Memory B cell (primary cell): ENCODE measurements at places on chromosomes 5 and 9.

- DNase-seq, result no peak
- H3K36me3 ChIP-seq, result no peaks in the 10 kb centered on the region
- H3K27me3 ChIP-seq, result peaks cover 2% of the 10 kb centered on the region
- no peak overlapping the region for H3K27ac ChIP-seq
- H3K4me1 ChIP-seq, result no peaks in the 10 kb centered on the region
These were observed 117.2 kb downstream of the SLC25A46 start for GRCh38 chr5:110855961-110856360.

- H3K36me3 ChIP-seq, result no peaks in the 10 kb centered on the region
- H3K27ac ChIP-seq, result no peak overlapping the region
- no peaks in the 10 kb centered on the region for H3K27me3 ChIP-seq
- H3K4me1 ChIP-seq, result no peaks in the 10 kb centered on the region
- H3K4me3 ChIP-seq, result no peak overlapping the region
These were observed 861.8 kb downstream of the TAF11L14 start for GRCh38 chr5:18496041-18496440.

GRCh38 chr5:178287791-178288105 lies 55.1 kb upstream of the PHYKPL start:
- peaks cover 25% of the 10 kb centered on the region for H3K27me3 ChIP-seq
- peaks cover 7% of the 10 kb centered on the region for H3K36me3 ChIP-seq
- H3K27ac ChIP-seq, result no peak overlapping the region
- no peak for DNase-seq

DNA sequence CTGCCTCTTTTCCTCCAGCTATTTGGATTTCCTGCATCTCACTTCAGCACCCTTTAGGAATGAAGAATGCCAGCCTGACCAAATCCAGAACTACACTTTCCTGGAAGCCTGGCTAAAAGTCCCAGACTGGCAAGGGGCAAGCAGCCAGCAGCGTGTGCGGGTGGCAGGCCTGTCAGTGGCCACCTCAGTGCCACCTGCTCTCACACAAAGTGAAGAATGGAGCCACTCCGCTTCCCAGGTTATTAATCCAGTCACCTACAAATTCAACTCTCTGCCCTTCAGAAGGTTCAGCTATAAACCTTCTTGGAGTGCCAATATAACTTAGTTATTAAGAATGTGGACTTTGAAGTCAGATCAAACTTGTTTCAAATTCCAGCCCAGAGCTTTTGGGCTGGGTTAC lies 6.7 kb upstream of the ALDOB start:
- no peak overlapping the region for H3K27ac ChIP-seq
- H3K27me3 ChIP-seq, result peaks cover 16% of the 10 kb centered on the region
- no peaks in the 10 kb centered on the region for H3K4me1 ChIP-seq
- no peak overlapping the region for H3K4me3 ChIP-seq

DNA sequence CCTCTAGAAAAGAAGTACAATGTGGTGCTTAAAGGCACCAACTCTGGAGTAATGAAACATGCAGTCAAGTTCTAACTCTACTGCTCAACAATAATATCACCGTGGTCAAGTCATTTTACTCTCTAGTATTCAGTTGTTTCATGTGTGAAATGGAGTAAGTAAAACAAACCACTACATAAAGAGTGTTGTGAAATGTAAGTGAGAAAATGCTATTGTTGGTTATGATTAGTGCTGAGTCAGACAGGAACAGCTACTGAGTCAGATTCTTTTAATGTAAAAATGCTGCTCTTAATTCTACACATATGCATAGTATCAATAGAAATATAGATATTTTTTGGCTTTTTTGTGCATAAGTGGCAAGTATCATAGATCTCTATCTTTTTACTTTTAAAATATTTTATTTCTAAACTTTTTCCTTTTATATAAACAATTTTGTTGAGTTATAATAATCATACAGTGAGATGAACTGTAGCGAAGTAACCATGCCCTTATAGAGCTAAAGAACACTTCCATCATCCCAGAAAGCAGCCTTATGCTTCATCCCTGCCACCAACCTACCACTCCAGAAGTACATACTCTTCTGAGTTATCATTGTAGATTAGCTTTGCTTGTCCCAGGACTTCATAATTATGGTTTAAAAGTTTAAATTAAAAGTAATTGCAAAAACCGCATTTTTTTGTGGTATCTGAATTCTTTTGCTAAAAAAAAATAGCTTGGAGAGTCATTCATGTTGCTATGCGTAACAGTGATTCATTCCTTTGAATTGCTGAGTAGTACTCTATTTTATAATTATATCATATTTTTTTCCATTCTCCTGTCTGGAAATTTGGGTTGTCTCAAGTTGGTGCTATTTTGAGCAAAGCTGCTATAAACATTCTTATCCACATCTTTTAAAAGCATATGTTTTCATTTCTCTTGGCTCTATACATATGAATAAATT lies 548.2 kb upstream of the CLINT1 start:
- H3K27ac ChIP-seq, result no peak overlapping the region
- H3K36me3 ChIP-seq, result peaks cover 6% of the 10 kb centered on the region
- no peak overlapping the region for H3K4me3 ChIP-seq
- no peak for DNase-seq

GRCh38 chr5:179221196-179221876 lies 123.9 kb downstream of the ADAMTS2 start:
- H3K27me3 ChIP-seq, result peaks cover 4% of the 10 kb centered on the region
- no peaks in the 10 kb centered on the region for H3K4me1 ChIP-seq
- no peaks in the 10 kb centered on the region for H3K36me3 ChIP-seq
- no peak overlapping the region for H3K4me3 ChIP-seq
- DNase-seq, result no peak
